ENCODE measurements at places on chromosomes 2 and 18. TPM values are rescaled to one million over a fixed set of nuclear protein-coding genes. Genes with fewer than 3 reads are reported as not detected.
A peak's percentile ranks its signal among the peaks of the same experiment; 100 is the strongest.

Gene OTOS
- 3.5 TPM for polyA plus RNA-seq

Gene TRIM43
- not detected for polyA plus RNA-seq

Gene IL36B
- polyA plus RNA-seq, result not detected

Gene CXCR2
- 0.29 TPM for polyA plus RNA-seq

Gene MARCHF4
- polyA plus RNA-seq, result 41.1 TPM

Gene RGPD4
- not detected for polyA plus RNA-seq

DNA sequence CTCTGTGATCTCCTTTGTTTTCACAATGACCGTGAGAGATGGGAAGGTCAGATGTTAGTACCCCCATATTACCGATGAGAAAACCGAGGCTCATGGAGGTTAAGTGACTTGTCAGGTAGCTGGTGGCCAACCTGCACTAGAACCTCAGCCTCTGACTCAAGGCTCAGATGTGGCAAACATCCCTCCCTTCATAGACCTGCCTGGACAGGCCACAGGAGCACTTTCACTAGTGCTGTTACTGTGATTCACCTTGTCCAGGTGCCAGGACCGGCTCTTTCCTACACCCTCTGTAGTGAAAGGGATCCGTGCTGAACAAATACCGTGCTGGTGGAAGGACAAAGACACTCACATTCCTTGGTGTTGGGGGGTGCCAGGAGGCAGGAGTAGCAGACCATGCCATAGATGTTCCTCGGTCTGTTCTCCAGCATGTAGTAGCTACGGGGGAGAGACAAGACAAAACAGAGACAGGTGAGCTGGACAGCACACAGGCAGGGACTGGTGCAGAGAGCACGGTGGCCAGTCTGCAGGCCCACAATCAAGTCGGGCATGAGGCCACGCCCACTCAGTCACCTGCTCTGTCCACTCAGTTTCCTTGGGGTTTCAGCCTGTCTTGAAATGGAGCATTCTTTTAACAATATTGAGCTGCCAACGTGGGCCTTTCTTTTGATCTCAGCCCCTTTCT lies 65.9 kb downstream of the EDAR start:
- no peak for DNase-seq

GRCh38 chr2:86238354-86238753 lies 39.1 kb downstream of the MRPL35 start:
- no peak for DNase-seq

GRCh38 chr2:128313091-128313836 lies 5.4 kb downstream of the HS6ST1 start:
- DNase-seq, result no peak

- no peak for DNase-seq
Observed at GRCh38 chr2:43011158-43011491, 215.3 kb downstream of the ZFP36L2 start.

DNA sequence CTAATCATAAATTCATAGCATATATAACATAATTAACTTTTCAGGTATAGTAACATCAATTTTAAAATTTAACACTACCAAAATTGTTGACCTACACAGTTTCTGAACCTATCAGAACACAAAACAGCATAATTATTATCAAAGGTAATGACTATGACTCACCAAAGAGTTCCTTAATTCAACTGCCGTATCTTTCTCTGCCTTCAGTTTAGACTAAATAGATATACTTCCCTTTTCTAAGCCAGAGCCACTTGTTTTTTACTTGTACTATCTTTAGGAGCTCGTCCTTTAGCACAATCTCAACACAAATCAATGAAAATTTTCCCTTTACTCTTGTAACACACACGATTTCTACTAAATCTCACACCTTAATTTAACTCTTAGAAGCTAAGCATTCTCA lies 54.4 kb downstream of the CCDC88A start:
- no peak for DNase-seq

DNA sequence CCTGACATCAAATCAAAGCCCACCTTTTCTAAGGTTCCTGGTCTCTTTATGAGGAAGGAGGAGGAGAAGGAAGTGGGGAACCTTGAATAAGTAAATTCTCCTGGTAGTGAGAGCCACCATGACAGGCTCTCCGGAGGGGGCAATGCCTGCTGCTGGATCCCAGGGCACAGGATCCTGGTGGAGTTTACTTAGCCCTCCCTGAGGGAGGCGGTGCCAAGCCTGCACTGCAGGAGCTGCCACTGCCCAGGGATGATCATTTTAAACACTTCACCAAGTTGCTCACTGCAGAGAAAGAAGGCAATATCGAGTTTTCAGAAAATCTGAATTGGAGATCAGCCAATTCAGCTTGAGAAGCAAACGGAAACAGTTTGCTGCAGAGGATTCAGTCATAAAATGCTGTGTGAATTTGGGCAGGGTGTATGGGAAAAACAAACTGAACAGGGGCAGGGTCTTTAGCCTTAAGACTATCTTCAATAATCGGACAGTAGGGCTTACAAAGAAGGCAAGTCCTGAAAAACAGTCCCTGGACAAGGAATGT lies 200.7 kb downstream of the RAD51AP2 start:
- no peak for DNase-seq

DNA sequence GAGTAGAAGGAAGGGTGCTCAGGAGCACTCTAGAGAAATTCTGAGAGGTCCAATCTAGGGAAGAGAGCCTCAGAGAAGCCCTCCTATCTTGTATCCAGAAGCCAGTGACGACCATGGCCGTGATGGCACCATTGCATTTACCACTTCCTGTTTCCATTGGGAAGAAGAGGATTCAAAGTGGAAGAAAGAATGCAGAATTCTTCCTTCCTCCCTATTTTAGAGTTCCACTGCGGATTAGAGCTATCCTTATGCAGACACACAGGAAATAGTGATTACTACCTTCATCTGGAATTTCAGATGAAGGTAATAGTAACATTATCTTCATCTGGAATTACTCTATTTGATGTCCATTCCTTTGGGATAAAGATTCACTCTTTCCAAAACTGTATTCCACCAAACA lies 45.6 kb upstream of the PCBP1 start:
- no peak for DNase-seq

- DNase-seq, result peak; percentile 25
Observed at GRCh38 chr2:45331410-45331786, 279.7 kb downstream of the SRBD1 start.

GRCh38 chr2:230924470-230925341 lies at the start of gene GPR55:
Gene GPR55 (minus strand): TSS chr2:230925242. CDS start chr2:230910962, 14,280 bp downstream.
- DNase-seq, result no peak

DNA sequence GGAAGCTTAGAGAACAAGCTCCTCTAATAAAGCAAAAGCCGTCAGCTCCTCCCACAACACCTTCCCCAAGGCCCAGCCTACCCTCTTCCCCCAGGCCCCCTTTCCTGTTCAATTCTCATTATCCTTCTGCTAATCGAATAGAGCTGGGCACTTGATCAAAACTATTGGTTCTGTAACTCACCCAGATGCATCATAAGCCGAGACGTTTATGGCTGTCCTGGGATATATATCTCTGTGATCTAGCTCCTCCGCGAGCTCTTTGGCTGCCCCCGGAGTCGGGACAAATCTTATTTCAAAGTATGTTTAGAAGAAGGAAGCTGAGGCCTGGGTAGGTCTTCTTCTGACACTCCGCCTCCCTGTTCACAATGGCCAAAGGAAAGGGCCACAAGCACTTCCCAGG lies 88.3 kb upstream of the KLHL29 start:
- DNase-seq, result no peak

- DNase-seq, result no peak
Observed at GRCh38 chr18:31373641-31374040, 2.9 kb upstream of the DSG4 start.

- DNase-seq, result no peak
Observed at GRCh38 chr2:178523596-178524134, 43.4 kb downstream of the PLEKHA3 start.

DNA sequence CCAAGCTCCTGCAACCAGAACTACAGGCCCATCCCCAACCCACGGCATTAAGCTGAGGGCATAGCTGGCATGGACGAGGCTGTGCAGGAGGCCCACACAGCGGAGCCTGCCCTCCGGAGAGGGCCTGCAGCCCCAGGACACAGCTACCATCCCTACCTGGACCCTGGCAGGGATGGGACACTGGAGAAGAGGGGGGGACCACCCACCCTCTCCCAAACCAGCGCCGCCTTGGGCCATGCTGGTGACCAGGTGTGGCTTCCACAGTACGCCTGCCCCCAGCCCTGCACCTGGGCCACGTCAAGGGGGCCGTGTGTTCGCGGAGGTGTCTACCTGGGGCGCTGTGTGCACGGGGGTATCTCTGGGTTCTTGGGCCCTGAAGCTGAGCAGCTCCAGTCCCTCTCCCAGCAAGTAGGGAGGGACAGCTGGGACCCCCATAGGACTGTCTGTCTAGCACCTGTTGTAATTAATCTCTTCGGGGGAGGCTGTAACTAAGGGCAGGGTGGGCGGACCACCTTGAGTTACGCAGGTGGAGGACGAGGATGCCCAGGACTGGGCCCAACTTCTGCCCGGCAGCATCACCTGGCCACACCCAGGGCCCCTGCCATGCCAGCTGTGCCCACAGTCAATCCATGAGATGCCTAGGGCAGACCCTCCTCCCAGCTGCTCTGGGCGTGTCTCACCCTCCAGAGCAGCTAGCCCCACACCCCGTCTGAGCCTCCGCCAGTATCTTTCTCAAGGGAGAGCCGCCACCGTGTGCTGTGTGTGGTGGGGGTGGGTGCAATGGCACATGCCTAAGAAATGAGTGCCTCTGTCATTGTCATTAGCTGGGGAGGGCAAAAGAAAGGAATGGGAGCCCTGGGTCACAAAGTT lies 18.3 kb downstream of the HS6ST1 start:
- no peak for DNase-seq

DNA sequence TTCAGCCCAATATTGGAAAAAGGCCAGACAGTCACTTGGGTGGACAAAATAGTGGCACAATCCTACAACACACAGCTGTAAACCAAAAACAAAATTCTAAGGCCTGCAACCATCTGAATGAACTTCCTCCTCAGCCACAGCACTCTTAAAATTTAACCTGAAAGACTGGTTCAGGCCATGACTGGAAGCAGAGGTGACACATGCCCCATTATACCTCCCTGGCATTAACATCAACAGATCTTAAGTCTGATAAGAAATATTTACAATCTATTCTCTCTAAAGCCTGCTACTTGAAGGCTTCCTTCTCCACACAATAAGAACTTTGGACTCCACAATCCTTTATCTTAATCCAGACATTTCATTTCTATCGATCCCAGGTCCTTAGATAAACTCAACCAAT lies 192.4 kb upstream of the LRP1B start:
- no peak for DNase-seq

DNA sequence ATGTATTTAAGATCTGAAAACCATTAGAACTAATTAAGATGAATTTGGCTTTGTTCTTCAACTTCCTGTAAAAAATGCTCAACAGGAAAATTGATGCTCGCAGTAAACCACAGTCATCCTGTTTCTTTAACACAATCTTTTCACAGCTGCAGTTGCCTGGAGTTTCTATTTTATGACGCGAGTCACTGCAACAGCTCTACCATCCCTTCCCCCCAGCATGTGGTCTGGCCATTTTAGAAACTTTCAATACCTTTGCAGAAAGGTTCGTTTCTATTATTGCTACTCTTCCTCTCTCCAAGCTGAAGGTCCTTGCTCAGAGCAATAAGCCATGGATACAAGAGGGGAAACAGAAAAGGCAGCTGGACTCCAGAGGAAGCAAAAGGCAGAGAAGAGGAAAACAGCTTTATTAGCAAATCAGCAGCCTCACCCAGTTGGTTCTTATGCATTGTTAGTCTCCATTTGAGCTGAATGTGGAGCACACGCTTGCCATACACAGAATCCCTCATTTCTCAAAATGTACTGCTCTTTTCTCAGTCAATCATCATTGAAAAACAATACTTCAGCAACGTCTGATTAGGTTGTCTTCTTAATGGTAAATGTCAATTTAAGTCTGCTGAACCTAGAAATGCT lies 3.9 kb downstream of the WIPF1 start:
- DNase-seq, result peak; percentile 60

DNA sequence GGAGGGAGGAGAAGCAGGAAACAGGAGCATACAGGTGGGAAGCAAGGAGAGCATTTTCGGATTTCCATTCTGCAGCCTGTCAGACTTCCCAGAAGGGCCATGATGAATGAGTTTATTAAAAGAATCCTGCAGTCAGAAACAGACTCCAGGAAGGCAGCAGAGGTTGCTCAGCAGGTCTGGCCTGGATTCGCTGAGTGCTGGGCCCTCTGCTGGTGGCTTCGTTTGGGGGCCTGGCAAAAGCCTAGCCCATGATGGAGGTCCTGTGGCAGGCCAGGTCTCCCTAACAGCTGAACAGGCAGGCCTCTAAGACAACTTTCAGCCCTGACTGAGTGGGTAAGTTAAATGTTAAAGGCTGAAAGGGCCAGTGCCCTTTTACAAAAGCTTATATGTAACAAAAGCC lies 108.2 kb upstream of the CAPN13 start:
- DNase-seq, result no peak

- DNase-seq, result no peak
Observed at GRCh38 chr2:52955079-52955478, 812.5 kb upstream of the CHAC2 start.

DNA sequence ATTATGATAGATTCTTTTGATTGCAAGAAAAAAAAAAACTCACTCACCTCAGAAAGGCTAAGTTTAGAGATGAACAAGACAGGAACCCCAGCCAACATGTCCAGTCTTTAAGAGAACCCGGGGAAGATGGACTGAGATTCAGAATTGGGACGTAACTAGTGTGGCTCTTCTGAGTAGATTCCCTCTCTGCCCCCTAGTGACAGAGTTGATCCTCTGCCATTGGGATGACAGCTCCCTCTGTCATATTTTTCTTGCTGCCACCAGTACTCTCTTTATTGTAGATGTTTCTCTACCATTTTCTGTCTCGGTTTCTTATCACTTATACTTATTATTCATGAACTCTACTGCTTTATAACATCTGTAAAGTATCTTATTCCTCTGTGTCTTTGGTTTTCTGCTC lies 77.7 kb downstream of the GULP1 start:
- DNase-seq, result no peak

DNA sequence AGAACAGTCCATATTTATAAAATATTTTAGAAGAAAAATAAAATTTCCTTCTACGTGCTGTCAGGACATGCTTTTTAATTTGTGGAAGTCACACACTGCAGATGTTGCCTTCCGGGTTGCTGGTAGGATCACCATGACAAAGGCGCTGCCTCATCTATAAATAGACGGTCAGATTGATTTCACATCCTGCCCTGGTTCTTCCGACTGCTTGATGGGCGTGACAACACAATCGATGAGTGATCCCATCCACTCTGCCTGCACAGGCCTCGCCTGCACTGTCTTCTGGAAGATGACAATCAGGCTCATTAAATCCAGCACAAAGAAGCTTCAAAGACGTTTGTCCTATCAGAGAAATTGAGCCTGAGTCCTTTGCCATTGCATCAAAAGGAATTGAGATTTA lies 318.9 kb upstream of the TRIB2 start:
- peak; percentile 41 for DNase-seq

GRCh38 chr2:123659120-123659519 lies 366.0 kb upstream of the CNTNAP5 start:
- no peak for DNase-seq

- DNase-seq, result peak; percentile 26
Observed at GRCh38 chr2:37561615-37562569, 109.5 kb downstream of the CDC42EP3 start.

GRCh38 chr2:25068217-25068616 lies 26.3 kb downstream of the EFR3B start:
- no peak for DNase-seq

DNA sequence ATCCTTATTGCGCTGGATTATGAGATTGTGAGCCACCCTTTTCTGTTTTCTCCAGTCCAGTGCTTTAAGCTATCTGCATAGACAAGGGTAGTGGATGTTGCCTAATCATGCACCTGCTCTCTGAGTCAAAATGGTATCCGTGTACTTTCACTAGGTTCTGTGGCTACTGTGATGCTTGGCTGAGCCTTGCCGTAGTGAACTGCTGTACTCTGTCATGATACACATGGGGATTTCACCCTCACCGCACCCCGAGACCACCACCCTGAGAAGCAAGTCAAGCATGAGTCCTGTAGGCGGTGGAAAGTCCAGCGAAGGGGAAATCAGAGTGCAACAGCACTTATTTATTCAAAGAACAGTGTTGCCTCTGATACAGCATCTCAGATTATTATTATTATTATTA lies 55.0 kb downstream of the ARHGAP25 start:
- DNase-seq, result no peak

All from brain (organoid and tissue), 16 donors.